ENCODE measurements at places on chromosomes 4 and X. TPM values are rescaled to one million over a fixed set of nuclear protein-coding genes. Genes with fewer than 3 reads are reported as not detected.
A peak's percentile ranks its signal among the peaks of the same experiment; 100 is the strongest.

The ZCCHC18 gene
- total RNA-seq: 0.49 TPM

The SYP gene
- 2.0 TPM for total RNA-seq

The NPNT gene
- 8.6 TPM for total RNA-seq

The GALNT7 gene
- total RNA-seq: 5.7 TPM

The SEC24D gene
- 11.6 TPM for total RNA-seq

The SMARCA1 gene
- 33.8 TPM for total RNA-seq

The DNAAF6 gene
- total RNA-seq: not detected

The TEC gene
- 1.0 TPM for total RNA-seq

The LUZP4 gene
- not detected for total RNA-seq

The TLR2 gene
- total RNA-seq: 2.3 TPM

DNA sequence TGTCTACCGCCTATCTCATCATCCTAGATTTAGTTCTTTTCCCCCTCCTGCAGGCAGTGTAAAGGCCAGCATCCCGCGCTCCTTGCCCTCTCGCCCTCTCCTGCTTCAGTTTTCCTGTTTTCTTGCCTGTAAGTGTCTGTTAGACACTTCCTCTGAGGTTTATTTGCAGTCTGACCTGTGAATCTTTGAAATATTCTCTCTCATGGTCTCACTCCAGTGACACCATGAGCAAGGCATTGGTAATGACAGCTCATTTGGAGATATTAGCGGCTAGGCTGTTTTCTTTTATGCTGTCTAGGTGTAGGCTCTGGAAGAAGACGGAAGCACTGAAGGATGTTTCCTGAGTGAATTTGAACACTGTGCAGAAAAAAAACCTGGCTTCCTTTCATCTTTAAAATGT, 179.6 kb downstream of the KDR start:
- no peak overlapping the region for H3K4me3 ChIP-seq
- DNase-seq: no peak
- no peaks in the 10 kb centered on the region for H3K27me3 ChIP-seq
- H3K36me3 ChIP-seq: no peaks in the 10 kb centered on the region

DNA sequence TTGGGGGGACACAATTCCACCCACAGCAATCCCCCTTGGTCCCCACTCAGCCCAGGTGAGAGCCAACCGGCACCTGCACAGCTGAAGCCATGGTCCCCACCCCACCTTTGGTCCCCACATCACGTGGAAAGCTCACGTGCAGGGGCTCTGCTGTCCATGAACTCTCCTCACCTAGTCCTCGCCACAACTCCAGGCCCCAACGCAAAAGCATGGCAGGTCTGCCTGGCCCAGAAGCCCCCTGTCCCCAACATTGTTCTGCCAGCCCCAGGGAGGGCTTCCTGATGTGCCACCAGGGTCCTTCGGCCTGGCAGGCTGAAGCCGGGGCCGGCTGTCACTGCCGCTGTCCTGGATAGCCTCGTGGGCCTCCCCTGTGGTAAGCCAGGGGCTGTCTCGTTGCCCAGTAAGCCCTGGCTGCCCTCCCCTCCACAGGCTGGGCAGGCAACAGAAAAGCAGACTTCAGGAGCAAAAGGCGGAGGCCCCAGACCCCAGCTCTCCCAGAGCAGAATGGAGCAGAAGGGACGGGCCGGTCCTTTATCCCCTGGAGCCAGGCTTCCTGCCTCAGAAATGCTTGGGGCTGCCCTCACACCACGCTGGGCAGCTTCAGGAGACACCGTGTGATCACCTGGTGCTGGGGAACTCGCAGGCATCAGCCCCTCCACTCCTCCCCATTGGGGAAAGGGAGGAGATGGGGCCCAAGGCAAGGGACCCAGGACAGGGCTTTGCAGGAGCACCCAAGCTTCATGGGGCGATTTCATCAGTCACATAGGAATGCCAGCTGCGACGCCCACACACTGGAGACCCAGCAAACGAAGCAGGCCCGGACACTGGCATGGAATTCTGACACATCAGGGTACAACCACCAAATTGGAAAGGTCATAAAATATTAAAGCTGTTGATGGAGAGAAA, 103.7 kb downstream of the ADRA2C start:
- no peaks in the 10 kb centered on the region for H3K4me1 ChIP-seq
- H3K4me3 ChIP-seq: no peak overlapping the region
- no peak overlapping the region for H3K27ac ChIP-seq
- peaks cover 61% of the 10 kb centered on the region for H3K27me3 ChIP-seq
- H3K36me3 ChIP-seq: no peaks in the 10 kb centered on the region

- H3K4me3 ChIP-seq: no peak overlapping the region
- H3K27me3 ChIP-seq: no peaks in the 10 kb centered on the region
- H3K27ac ChIP-seq: no peak overlapping the region
- H3K36me3 ChIP-seq: no peaks in the 10 kb centered on the region
These were observed 854.2 kb downstream of the CENPC start for GRCh38 chr4:66691101-66691500.

DNA sequence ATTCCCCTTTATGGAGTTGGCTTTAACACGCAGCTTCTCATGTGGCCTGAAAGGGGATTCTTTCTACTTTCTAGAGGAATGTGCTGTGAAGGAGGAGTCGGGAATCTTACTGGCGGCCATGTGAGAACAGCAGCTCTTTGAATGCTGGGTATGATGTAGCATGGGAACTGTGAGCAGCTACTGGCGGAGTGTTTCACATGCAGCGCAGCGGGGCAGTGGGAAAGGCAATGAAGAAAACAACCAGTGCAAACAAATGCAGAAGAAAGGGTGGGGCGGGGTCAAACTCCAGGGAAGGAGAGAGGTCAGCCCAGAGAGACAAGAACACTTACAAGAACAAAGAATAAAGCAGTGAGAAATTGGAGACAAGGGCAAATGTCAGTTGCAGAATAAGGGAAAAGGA, 363.8 kb upstream of the FTHL17 start:
- H3K36me3 ChIP-seq: no peaks in the 10 kb centered on the region
- no peak overlapping the region for H3K27ac ChIP-seq
- no peak overlapping the region for H3K4me3 ChIP-seq
- peak; percentile 3 for DNase-seq

- no peak overlapping the region for H3K4me3 ChIP-seq
- no peak for DNase-seq
- no peak overlapping the region for H3K27ac ChIP-seq
- H3K27me3 ChIP-seq: no peaks in the 10 kb centered on the region
- H3K36me3 ChIP-seq: no peaks in the 10 kb centered on the region
- peaks cover 7% of the 10 kb centered on the region for H3K4me1 ChIP-seq
These were observed 2.9 kb upstream of the FTSJ1 start for GRCh38 chrX:48472851-48473703.

GRCh38 chr4:40121515-40121914, 64.9 kb downstream of the N4BP2 start:
- H3K27ac ChIP-seq: peak overlapping the region; percentile 74
- no peak for DNase-seq
- no peak overlapping the region for H3K4me3 ChIP-seq
- peaks cover 8% of the 10 kb centered on the region for H3K36me3 ChIP-seq
- no peaks in the 10 kb centered on the region for H3K27me3 ChIP-seq

DNA sequence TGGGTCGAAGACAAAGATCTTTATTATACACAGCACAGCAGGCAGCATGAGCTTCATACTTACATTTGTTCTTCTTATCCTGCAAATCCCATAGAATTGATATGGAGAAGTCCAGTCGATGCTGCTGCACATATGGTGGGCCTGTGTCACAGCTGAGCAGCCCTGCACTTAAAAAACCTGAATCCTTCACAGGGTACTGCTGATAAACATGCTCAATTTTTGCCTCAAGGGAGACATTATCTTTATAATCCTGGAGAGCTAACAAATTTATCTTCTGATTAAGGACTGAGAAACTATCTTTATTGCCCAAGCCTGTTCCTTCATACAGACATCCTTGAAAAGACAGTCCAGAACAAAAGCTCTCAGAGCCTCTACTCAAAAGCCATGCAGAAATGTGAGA, 434.4 kb upstream of the FAM47C start:
- DNase-seq: no peak
- no peaks in the 10 kb centered on the region for H3K27me3 ChIP-seq
- no peaks in the 10 kb centered on the region for H3K4me1 ChIP-seq
- H3K4me3 ChIP-seq: no peak overlapping the region

DNA sequence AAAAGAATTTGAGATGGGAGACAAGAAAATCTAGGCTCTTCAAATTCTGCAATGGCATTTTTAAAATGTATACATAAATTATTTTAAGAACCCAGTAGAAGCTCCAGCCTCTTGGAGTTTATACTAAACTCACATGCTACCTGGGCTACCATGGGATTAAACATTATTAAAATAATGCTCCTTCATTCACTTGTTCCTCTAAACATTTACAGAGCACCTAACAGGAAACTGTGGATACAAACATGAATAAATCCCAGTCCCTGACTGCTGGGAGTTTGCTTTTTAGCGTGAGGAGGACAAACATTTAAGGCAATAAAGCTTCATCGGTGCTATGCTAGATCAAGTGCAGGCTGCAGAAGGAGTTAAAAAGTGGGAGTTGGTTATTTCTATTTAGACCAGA, 5.4 kb upstream of the SPP1 start:
- H3K36me3 ChIP-seq: no peaks in the 10 kb centered on the region
- no peaks in the 10 kb centered on the region for H3K27me3 ChIP-seq
- no peaks in the 10 kb centered on the region for H3K4me1 ChIP-seq
- H3K27ac ChIP-seq: no peak overlapping the region

DNA sequence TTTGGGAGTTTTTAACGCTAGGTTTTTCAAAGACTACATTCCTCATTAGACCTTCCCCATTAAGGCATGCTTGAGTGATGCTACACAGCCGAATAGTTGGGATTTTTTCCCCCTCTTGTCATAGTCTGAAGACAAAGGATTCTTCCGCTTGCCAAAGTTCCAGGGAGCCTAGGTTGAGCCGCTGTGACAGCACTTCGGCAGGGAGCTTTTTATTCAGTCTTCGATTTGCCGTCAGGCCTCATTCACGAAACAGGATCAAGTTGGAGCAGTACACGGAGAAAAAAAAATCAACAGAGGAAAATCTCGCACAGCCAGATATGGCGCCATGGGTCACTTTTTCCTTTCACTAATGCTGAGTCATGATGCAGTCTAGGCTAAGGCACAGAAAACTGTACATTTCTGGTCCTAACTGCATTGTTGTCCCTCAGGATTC, 24.3 kb downstream of the SHROOM3 start:
- DNase-seq: no peak
- no peaks in the 10 kb centered on the region for H3K27me3 ChIP-seq
- no peak overlapping the region for H3K4me3 ChIP-seq
- H3K36me3 ChIP-seq: no peaks in the 10 kb centered on the region
- H3K4me1 ChIP-seq: peaks cover 9% of the 10 kb centered on the region

- no peak overlapping the region for H3K4me3 ChIP-seq
- no peaks in the 10 kb centered on the region for H3K27me3 ChIP-seq
- no peak for DNase-seq
These were observed 53.2 kb upstream of the ENPP6 start for GRCh38 chr4:184270808-184271413.

DNA sequence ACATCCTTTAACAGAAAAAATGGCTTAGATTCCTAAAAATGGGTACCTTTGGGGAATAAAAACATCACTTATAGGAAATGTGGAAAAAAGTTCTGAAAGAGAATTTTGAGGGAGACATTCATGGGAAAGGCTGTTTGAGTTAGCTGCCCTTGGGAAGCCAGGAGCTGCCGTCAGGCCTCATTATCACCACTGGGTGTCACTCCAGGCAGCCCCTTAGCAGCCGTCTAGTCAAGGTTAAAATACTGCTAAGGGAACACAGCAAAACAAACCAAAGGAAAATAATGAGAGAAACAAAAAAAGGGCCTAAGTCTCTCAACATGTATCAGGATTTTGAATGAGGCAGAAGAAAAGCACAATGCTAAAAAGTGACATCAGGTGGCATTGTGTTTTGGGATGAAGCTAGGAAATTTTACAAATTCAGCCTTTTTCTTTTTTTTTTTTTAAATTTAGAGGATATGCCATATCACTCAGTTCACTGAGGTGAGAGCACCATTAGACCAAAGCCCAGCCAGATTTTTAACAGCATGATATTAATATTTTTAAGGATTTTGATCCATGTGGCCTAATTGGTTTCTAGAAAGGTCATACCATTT, 235.3 kb downstream of the GPAT3 start:
- H3K27ac ChIP-seq: no peak overlapping the region
- DNase-seq: peak; percentile 10
- H3K4me1 ChIP-seq: no peaks in the 10 kb centered on the region
- no peak overlapping the region for H3K4me3 ChIP-seq

GRCh38 chr4:119735165-119735651, 106.6 kb upstream of the PDE5A start:
- no peak for DNase-seq
- no peaks in the 10 kb centered on the region for H3K27me3 ChIP-seq
- peaks cover 15% of the 10 kb centered on the region for H3K4me1 ChIP-seq
- no peak overlapping the region for H3K4me3 ChIP-seq

Data from heart right ventricle (tissue), 16 donors.